ENCODE measurements at places on chromosomes 11 and 22.

DNA sequence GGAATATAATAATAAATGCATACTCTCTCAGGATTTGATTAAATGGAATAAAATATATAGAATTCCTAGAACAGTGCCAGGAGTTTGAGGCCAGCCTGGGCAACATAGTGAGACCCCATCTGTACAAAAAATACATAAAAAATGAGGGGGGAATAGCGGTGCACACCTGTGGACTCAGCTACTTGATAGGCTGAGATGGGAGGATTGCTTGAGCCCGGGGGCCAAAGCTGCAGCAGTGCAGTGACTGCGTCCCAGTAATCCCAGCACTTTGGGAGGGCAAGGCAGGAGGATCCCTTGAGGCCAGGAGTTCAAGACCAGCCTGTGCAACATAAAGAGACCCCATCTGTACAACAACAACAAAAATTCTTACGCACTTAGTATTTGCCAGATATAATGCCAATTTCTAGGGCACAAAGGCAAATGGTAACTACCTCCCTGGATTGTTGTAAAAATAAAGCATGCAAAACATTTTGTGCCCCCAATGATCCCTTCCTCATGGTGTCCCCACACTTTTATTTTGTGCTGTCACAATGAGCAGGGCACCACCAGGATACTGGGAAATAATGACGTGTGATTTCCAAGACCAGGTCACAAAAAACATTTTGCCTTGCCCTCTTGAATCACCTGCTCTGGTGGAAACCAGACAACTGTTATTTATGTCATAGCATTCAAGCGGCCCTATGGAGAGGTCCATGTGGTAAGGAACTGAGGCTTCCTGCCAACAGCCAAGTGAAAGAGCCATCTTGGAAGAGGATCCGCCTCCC, 18.3 kb upstream of the ZNF280A start:
- no peak for DNase-seq

DNA sequence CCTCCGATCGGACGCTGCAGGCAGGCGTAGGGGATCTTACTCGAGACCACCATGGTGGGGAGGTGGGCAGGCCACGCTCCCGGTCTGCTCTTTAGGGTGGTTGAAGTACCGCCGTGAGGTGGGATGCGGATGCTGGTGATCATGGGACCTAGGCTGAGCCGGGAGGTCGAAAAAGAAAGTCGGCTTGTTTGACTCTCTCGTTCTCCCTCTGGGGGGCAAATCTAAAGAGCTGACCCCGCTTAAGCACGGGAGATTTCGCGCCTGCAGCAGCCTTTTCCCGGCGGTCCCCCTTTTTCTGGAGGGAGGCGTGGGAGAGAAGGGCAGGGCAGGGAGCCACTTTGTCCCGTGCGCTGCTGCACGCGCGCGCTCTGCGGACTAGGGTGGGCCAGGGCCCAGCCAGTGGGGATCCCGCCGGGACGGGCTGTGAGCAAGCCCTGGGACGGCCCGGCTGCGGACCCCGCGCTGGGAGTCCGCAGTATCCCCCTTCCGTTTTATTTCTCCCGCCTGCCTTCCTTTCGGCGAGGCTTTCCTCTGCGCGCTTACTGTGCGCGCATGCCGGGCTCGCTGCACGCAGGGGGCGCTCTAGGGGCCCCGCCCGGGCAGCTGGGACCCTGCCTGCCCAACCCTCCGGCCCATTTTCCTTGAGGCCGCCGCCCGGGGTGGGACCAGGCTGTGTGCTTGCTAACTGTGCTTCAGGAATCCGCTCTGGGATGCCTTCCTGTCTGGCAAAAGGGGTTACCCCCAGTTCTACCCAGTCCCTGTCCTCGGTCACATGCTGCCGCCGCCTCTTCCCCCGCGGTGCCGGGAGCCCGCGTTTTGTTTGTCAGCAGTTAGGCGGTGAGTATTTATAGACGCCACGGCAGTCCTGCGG, 81.0 kb downstream of the PRR5L start:
- no peak for DNase-seq

DNA sequence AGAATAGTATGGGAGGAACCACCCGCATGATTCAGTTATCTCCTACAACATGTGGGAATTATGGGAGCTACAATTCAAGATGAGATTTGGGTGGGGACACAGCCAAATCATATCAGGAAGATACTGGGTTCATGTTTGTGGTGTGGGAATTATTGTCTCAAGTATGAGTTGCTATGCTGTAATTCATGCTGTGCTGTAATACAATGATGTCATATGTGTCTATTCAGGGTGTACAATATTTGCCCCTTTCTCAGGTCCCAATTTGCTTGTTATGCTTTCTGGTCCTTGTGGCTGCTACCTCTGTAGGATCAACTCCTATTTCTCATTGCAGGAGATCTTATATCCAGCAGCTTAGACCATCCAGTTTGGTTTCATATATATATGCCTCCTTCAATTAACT, 52.2 kb upstream of the ARHGAP20 start:
- no peak for DNase-seq

DNA sequence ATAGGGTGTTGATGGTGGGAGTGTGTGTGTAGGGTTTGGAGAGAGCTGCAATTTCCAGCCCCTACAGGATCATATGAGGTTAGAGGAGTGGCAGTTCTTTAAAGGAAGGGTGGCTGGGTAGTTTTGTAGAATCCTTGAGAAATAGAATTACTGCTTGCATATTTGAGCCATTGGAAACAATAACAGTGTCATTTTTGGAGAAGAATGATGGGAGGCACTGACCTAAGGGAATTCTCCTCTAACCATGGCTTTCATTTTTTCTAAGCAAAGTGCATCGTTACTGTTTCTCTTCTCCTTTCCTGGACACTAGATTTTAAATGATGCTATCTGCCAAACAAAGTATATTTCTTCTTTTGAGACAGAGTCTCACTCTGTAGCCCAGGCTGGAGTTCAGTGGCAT, 66.9 kb upstream of the RRM1 start:
- no peak for DNase-seq

DNA sequence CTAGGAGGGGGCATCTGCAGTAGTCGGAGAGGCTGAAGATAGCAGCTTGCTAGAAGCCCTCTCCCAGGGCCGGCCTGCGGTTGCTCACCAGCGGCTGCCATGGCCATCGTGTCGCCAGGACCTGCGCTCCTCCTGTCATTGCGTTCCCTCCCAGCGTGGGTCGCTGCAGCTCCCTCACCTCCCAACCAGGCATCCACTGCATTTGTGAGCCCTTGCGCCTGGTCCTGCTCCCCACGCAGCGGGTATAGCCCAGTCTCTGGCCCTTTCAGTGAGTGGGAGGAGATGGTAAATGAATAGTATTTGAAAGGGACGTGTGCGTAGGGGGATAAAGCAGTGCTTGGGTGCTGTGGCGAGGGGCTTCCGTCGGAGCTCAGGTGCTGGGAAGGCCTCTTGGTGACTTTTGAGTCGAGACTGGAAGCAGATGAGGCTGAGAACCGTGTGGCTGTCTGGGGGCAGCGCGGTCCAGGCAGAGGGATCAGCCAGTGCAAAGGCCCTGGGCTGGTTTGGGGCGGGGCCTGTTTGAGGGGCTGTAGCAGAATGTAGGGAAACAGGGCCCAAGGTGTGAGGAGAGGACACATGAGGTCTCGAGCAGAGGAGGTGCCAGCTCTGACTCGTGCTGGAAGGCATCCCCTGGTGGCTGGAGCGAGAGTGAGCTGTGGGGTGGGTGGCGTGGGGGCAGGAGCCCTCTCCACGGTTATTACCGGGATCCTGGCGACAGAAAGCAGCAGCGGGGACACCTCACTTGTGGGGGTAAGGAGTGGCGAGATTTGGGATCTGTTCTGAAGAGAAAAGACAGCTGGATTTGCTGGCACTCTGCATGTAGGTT, 39.3 kb downstream of the LRP5 start:
- no peak for DNase-seq

GRCh38 chr11:35549787-35550186, 24.4 kb upstream of the PAMR1 start:
- DNase-seq, result no peak
